Osteoblast (primary cell): ENCODE measurements at places on chromosomes 7 and 10.

DNA sequence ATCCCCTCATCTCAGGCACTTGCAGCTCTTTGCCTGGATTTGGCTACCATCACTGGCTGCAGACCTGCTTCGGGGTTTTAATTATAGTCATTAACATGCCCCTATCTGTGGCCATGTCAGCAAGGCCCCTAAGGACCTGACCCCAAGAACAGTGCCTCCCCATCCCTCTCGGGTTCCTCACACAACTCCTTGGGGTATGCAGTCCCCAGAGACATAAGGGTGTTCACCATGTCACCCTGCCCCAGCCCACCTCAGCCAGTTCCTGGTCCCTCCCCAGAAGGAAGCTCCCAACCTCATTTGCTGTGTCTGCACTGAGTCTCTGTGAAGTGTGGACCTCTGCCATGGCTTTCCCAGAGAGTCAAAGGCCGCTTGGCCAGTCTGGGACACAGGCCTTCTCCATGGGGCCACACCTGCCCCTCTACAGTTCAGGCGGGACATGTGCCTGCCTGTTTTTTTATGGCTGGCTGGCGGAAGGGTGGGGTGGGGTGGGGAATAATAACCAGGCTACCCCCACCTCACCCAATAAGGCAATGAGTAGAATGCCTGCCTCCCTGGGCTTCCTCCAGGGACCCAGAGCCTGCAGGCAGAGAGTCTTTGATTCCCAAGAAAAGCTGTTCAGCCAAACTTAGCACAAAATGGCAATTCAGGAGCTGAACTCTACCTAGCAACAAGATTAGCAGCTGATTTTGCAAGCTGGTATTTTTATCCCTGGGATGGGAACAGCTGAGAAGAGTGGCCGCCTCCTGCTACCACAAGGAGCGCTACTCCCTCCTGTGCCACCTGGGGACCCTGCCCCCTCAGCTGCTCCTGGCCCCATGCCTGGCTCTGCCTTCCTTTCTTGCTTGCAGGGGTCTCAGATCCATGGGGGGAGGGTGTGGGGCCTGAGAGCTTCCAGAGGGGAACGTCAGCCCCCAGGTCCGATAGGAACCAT is 23.7 kb upstream of the CAMK2B start:
- H3K4me1 ChIP-seq, result no peaks in the 10 kb centered on the region
- no peak for DNase-seq
- peaks cover 14% of the 10 kb centered on the region for H3K27me3 ChIP-seq
- no peak overlapping the region for H3K27ac ChIP-seq

GRCh38 chr10:71213127-71213621 is 804 bp downstream of the UNC5B start:
- H3K4me1 ChIP-seq, result peaks cover 39% of the 10 kb centered on the region
- peak; percentile 94 for DNase-seq
- H3K36me3 ChIP-seq, result no peaks in the 10 kb centered on the region
- peaks cover 27% of the 10 kb centered on the region for H3K27me3 ChIP-seq
- peak overlapping the region; percentile 66 for H3K27ac ChIP-seq

- H3K4me1 ChIP-seq, result peaks cover 31% of the 10 kb centered on the region
- H3K36me3 ChIP-seq, result no peaks in the 10 kb centered on the region
- H3K27ac ChIP-seq, result peak overlapping the region; percentile 97
Measured at GRCh38 chr7:106717254-106717954, 56.4 kb upstream of the CCDC71L start.

DNA sequence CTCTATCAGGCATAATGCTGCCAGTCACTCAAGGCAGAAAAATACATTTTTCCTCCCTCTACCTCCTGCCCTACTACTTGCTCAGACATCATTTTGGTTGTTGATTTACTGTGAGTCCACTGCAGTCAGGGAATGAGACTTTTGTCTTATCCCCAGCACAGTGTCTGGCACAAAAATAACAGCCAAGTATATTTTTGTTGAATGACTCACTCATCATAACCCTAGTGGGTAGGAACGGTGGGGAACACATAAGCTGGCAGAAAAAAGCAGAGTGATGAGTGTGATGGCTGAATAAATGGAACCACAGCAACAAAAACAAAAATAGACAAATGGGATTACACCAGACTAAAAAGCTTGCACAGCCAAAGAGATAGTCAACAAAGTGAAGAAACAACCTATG is 65.8 kb upstream of the LAMB4 start:
- H3K36me3 ChIP-seq, result no peaks in the 10 kb centered on the region
- H3K27ac ChIP-seq, result no peak overlapping the region
- DNase-seq, result peak; percentile 74
- H3K27me3 ChIP-seq, result no peaks in the 10 kb centered on the region
- H3K4me3 ChIP-seq, result no peak overlapping the region

GRCh38 chr10:3399756-3400155 is 227.2 kb upstream of the PITRM1 start:
- DNase-seq, result no peak
- no peak overlapping the region for H3K27ac ChIP-seq
- peaks cover 14% of the 10 kb centered on the region for H3K4me1 ChIP-seq
- peaks cover 64% of the 10 kb centered on the region for H3K27me3 ChIP-seq
- H3K4me3 ChIP-seq, result no peak overlapping the region
- no peaks in the 10 kb centered on the region for H3K36me3 ChIP-seq

DNA sequence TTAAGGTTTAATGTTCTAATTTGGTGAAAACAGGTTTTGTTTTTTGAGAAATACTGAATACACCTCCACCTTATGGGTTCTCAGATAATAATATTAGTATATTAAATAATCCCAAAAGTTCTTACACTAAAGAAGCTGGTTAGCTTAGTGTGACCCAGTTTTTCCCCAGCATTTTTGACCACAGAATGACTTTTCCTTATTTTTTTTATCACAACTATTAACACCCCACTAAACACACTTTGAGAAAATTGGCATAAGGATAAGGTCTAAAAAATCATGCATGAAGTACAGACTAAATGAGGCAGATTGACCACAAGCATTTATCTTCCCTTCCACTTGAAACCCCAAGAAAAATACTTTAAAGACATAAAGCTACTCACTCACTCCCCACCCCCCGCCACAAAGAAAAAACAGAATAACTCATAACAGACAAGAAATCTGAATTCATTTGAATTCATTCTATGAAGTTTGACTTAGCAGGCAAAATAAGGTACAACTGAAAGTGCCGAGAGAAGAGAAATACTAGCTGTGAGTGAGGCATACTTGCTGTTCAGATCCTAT is 49.7 kb upstream of the WNT16 start:
- H3K4me3 ChIP-seq, result peak overlapping the region; percentile 29
- H3K27ac ChIP-seq, result peak overlapping the region; percentile 76
- no peak for DNase-seq
- no peaks in the 10 kb centered on the region for H3K36me3 ChIP-seq
- H3K27me3 ChIP-seq, result no peaks in the 10 kb centered on the region

DNA sequence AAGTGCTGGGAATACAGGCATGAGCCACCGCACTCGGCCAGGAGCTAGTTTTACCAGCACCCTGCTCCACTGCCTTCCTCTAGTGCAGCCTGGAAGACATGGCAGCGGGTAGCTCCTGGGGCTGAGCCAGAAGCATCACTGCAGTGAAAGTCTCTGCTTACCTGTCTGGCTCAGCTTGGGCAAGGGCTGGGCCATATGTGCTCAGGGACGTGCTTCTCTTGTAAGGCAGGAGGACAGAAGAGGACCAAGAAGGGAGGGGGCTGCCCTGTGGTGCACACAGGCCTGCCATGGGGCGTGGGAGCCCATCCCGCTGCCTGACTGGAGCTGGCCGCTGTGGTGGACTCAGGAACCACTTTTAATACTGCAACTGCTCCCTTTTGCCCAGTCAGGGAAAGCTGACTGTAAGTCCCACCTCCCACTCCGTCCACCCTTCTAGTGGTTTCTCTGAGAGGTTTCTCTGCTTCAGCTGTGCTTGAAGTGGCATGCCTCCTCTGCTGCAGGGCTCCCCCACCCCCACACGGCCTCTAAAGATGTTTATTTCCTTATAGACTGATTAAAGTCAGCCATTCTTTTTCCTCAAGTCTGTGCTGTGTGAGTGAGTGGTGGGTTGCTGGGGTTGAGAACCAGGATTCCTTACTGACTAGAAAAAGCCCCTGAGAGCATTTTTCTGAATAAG is 25.3 kb upstream of the C10orf95 start:
- H3K4me3 ChIP-seq, result no peak overlapping the region
- no peaks in the 10 kb centered on the region for H3K27me3 ChIP-seq
- H3K36me3 ChIP-seq, result peaks cover 25% of the 10 kb centered on the region
- DNase-seq, result peak; percentile 89
- no peaks in the 10 kb centered on the region for H3K4me1 ChIP-seq

DNA sequence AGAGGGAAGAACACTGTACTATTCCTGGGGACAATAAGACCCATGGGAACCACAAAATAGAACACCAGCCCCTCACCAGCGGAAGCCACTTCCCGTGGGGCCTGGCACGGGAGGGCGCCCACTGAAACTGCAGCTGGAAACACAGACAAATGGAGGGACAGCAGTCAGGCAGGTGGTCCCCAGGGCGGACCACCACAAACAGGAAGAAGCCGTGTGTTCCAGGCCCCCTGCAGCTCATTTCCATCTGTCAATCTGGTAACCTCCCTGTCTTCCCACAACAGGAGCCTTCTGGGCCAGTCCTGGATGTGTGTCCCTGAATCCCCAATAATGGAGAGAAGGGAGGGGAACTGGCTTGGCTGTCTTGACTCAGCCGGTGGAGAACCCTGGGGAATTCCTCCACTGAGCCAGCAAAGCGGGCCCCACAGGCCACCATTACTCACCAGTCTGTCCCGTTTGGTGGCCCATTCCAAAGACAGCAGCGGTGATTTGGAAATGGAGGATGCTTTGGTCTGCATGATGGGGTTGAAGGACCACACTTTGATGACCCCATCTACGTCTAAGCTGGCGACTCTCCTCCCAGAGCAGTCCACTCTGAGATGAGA is 16.7 kb downstream of the WDR91 start:
- H3K27ac ChIP-seq, result no peak overlapping the region
- H3K36me3 ChIP-seq, result peaks cover 25% of the 10 kb centered on the region
- peak; percentile 96 for DNase-seq
- H3K4me3 ChIP-seq, result no peak overlapping the region
- H3K4me1 ChIP-seq, result peaks cover 10% of the 10 kb centered on the region
- no peaks in the 10 kb centered on the region for H3K27me3 ChIP-seq

GRCh38 chr7:70098133-70098561 is 499.9 kb downstream of the AUTS2 start:
- peaks cover 14% of the 10 kb centered on the region for H3K4me1 ChIP-seq
- H3K27me3 ChIP-seq, result no peaks in the 10 kb centered on the region
- peak; percentile 19 for DNase-seq
- no peak overlapping the region for H3K27ac ChIP-seq
- H3K36me3 ChIP-seq, result no peaks in the 10 kb centered on the region
- H3K4me3 ChIP-seq, result no peak overlapping the region

DNA sequence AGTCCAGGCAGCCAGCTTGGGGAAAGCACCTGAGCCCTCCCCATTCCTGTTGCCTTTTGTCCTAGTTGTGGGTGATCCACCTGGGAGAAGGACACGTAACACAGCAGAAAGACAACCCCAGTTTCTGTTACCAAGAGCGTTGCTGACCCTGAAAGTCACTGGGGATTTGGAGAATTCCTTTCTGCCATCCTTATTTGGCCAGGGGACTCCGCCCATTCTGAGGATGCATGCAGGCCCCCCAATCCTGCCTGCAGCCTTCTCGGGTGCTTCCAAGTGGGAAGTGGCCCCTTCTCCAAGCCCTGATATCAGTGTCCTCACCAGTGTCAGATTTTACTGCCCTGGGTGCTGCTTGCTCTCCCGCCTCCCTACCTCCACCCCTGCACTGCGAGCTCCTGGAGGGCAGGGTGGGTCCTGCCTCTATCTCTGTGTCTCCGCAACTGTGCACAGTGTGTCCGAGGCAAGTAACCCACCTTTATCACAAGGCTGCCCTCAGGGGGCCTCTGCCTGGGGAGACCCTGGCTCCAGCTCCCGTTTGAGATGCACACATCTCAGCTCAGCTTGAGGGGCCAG is 9.2 kb upstream of the ADCY1 start:
- H3K4me3 ChIP-seq, result no peak overlapping the region
- H3K4me1 ChIP-seq, result no peaks in the 10 kb centered on the region
- H3K27me3 ChIP-seq, result peaks cover 36% of the 10 kb centered on the region
- no peaks in the 10 kb centered on the region for H3K36me3 ChIP-seq

DNA sequence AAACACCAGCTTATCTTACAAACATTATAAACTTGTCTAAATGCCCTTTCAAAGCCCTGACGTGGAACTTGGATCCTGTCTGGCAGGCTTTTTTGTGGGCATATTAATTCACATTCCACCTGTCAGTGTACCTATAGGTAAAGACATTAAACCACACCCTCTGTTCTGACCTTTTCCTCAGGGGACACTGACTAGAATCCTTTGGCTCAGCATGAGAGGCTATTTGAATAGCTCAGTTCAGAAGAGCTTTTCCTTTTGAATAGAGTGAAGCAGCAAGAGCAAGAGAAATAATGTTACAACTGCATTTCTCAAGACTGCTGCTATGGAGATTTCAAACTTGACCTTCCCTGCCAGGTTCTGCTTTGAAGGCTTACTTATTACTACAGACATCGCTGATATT is 76.9 kb downstream of the CYP51A1 start:
- no peaks in the 10 kb centered on the region for H3K4me1 ChIP-seq
- no peaks in the 10 kb centered on the region for H3K27me3 ChIP-seq
- H3K36me3 ChIP-seq, result peaks cover 9% of the 10 kb centered on the region
- H3K27ac ChIP-seq, result no peak overlapping the region

GRCh38 chr7:99453105-99453504 is 12.9 kb downstream of the ATP5MF start:
- no peaks in the 10 kb centered on the region for H3K4me1 ChIP-seq
- H3K27ac ChIP-seq, result no peak overlapping the region
- peaks cover 74% of the 10 kb centered on the region for H3K36me3 ChIP-seq
- peak; percentile 31 for DNase-seq

DNA sequence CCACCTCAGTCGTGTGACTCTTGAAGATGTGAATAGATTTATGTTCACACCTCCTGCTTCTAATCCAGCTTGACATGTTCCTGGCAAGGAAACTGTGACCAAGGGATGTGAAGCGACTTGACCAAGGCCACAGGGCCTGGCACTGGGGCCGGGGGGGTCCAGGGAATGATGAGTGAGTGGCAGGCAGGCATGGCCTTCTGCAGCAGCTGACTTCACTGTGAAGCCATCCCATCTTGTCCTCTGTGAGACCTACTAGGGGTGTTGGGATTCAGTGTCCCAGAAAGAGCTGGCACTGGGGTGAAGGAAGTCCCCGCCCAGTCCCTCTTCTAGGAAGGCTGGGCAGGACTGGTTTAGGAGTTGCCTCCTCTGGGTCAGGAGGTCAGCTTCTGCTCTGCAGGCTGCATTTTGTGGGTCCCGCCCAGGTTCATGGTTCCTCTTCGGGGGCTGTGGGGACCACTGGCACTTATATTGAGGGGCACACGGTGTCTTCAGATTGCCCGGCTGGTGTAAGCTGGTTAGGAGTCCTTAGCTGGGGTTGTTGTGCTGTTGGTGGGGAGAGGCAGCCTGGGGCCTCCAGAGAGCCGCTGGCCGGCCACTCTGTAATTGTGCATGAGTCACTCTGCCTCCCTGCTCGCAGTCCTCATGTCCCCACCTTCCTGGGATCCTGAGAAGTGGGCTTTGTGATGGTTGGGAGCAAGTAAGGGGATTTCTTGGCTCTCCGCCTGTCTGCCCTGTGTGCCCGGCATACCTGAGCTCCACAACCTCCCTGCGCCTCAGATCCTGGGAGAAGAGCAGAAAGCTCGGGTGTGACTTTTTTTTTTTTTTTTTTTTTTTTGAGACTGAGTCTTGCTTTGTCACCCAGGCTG is 11.0 kb downstream of the ZMIZ1 start:
- H3K4me3 ChIP-seq, result peak overlapping the region; percentile 4
- H3K27me3 ChIP-seq, result no peaks in the 10 kb centered on the region
- peak; percentile 95 for DNase-seq
- peaks cover 4% of the 10 kb centered on the region for H3K36me3 ChIP-seq
